ENCODE measurements at places on chromosomes 7 and 10. TPM values are rescaled to one million over a fixed set of nuclear protein-coding genes. Genes with fewer than 3 reads are reported as not detected.
A peak's percentile ranks its signal among the peaks of the same experiment; 100 is the strongest.

GRCh38 chr10:85598646-85599045 is 767.9 kb downstream of the GRID1 start:
- H3K27ac ChIP-seq, result no peak overlapping the region
- no peaks in the 10 kb centered on the region for H3K36me3 ChIP-seq
- no peaks in the 10 kb centered on the region for H3K4me1 ChIP-seq
- H3K4me3 ChIP-seq, result no peak overlapping the region
- DNase-seq, result no peak

PI4K2A gene
- 24.8 TPM for total RNA-seq

FAM131B gene
- 0.73 TPM for total RNA-seq

TMEM225B gene
- total RNA-seq, result 1.0 TPM

DNA sequence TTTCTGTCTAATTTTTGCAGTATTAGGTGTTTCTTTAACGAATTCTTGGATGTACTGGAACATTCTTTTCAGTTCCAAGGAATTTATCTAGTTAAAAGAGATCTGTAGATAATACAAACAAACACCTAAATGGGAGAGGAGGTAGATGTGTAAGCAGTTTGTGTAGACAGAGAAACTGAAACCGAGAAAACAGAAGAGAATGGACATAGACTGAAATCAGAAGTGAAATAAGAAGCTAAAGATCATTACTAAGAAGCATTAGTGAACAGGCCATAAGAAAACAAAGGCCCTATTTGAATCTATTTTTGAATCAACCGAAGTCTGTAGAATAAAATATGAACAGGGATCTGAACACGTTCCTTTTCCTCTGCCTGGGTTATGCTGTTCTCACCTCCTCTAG is 26.5 kb upstream of the TMEM229A start:
- DNase-seq, result no peak
- no peak overlapping the region for H3K27ac ChIP-seq
- no peaks in the 10 kb centered on the region for H3K4me1 ChIP-seq
- H3K4me3 ChIP-seq, result no peak overlapping the region
- H3K27me3 ChIP-seq, result no peaks in the 10 kb centered on the region

GRCh38 chr10:101484175-101484745 is 103.8 kb downstream of the POLL start:
- peaks cover 9% of the 10 kb centered on the region for H3K36me3 ChIP-seq
- no peaks in the 10 kb centered on the region for H3K27me3 ChIP-seq
- H3K4me1 ChIP-seq, result no peaks in the 10 kb centered on the region
- H3K4me3 ChIP-seq, result no peak overlapping the region
- H3K27ac ChIP-seq, result no peak overlapping the region

- no peaks in the 10 kb centered on the region for H3K4me1 ChIP-seq
- no peaks in the 10 kb centered on the region for H3K27me3 ChIP-seq
- H3K4me3 ChIP-seq, result no peak overlapping the region
- no peak overlapping the region for H3K27ac ChIP-seq
Observed at GRCh38 chr7:140726281-140726680, 29.8 kb downstream of the NDUFB2 start.

GSAP gene
- total RNA-seq, result 25.8 TPM

MMD2 gene
- total RNA-seq, result not detected

GRCh38 chr7:30433082-30433481 is 45.5 kb downstream of the NOD1 start:
- H3K27me3 ChIP-seq, result no peaks in the 10 kb centered on the region
- no peaks in the 10 kb centered on the region for H3K36me3 ChIP-seq
- H3K4me3 ChIP-seq, result no peak overlapping the region
- peak overlapping the region; percentile 84 for H3K27ac ChIP-seq
- peak; percentile 56 for DNase-seq
- peaks cover 21% of the 10 kb centered on the region for H3K4me1 ChIP-seq

GRCh38 chr10:48740015-48740707 is 55.5 kb downstream of the WDFY4 start:
- DNase-seq, result no peak
- no peak overlapping the region for H3K4me3 ChIP-seq
- H3K27me3 ChIP-seq, result no peaks in the 10 kb centered on the region
- H3K4me1 ChIP-seq, result no peaks in the 10 kb centered on the region
- no peaks in the 10 kb centered on the region for H3K36me3 ChIP-seq

GRCh38 chr10:131313377-131313776 is 1.9 kb upstream of the TCERG1L start:
- no peak overlapping the region for H3K4me3 ChIP-seq
- peaks cover 71% of the 10 kb centered on the region for H3K27me3 ChIP-seq
- no peak for DNase-seq
- H3K36me3 ChIP-seq, result no peaks in the 10 kb centered on the region
- no peaks in the 10 kb centered on the region for H3K4me1 ChIP-seq

AS3MT gene
- total RNA-seq, result 3.7 TPM

DNA sequence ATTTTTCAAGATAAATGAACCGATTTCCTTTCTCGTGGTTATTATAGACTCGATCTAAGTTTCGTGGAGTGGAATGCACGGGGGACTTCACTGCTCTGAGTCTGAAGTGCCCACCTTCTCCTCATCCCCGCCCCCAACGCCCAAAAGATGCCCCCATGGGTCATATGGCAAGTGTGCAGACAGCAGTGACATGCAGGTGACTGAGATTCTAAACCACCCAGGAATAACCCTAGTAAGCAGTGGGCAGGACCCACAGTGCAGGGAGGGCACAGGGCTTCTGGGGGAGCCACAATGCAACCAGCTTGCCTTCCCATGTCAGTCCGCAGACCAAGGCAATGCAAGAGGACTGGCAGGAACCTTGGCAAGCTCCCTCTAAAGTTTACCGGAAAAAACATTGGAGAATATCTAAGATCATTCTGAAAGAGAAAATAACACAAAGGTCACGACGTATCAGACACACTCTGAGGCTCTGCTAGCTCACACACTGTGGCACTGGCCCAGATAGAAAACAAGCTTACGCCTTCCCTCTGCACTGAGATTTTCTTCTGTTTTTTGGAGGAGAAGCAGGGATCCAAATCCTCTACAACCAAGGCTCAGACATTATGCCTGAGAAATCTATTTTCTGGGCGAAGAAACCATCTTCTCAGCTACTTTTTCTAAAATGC is 239.6 kb downstream of the MAD1L1 start:
- H3K36me3 ChIP-seq, result no peaks in the 10 kb centered on the region
- no peaks in the 10 kb centered on the region for H3K27me3 ChIP-seq
- H3K4me3 ChIP-seq, result no peak overlapping the region
- no peak for DNase-seq
- H3K4me1 ChIP-seq, result no peaks in the 10 kb centered on the region

DNA sequence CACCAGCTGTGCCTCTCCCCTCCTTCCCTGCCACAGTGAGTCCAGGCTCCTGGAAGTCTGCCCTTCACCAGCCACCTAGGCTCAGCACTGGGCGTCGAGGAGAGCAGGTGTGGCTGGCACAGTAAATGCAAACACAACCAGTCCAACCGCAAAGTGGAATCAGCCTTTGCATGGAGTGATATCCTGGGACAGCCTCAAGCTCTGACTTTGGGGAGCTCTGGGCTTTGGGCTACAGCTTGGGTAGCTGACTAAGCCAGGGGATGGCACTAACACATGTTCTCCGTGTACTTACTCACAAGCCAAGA is 312.4 kb downstream of the KCNMA1 start:
- DNase-seq, result peak; percentile 62
- no peaks in the 10 kb centered on the region for H3K4me1 ChIP-seq
- H3K27ac ChIP-seq, result no peak overlapping the region
- H3K36me3 ChIP-seq, result no peaks in the 10 kb centered on the region
- no peak overlapping the region for H3K4me3 ChIP-seq

INPP5F gene
- total RNA-seq, result 14.6 TPM

DNA sequence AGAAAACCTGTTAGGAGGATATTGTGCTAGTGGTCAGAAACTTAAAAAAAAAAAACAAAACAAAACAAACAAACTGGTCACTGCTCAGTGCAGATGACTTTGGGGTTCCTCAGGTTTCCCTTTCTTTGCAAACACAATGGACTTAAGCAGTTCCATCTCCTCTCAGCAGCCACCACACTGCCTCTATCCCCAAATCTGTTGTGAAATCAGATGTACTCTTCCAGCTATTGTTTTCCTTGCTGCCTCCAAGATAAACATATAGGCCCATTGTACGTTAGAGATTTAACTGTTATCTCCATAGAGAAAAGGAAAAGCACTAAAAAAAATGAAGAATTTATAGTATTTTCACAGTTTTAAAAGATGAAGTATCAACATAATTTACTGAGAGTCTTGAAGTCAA is 147.1 kb downstream of the MPP7 start:
- H3K4me3 ChIP-seq, result no peak overlapping the region
- H3K27ac ChIP-seq, result no peak overlapping the region
- H3K4me1 ChIP-seq, result no peaks in the 10 kb centered on the region
- DNase-seq, result no peak

NEBL gene
- total RNA-seq, result 313 TPM

GRCh38 chr7:158816271-158816670 is 13.0 kb downstream of the ESYT2 start:
- H3K36me3 ChIP-seq, result no peaks in the 10 kb centered on the region
- H3K4me3 ChIP-seq, result peak overlapping the region; percentile 13
- no peak for DNase-seq
- no peaks in the 10 kb centered on the region for H3K27me3 ChIP-seq
- peak overlapping the region; percentile 98 for H3K27ac ChIP-seq

BTBD16 gene
- total RNA-seq, result 0.29 TPM

GRCh38 chr10:122575776-122576175 is 15.2 kb downstream of the DMBT1 start:
- no peak overlapping the region for H3K4me3 ChIP-seq
- H3K27me3 ChIP-seq, result no peaks in the 10 kb centered on the region
- no peaks in the 10 kb centered on the region for H3K36me3 ChIP-seq

GRCh38 chr10:127918572-127918971 is 11.7 kb downstream of the PTPRE start:
- H3K36me3 ChIP-seq, result no peaks in the 10 kb centered on the region
- H3K27me3 ChIP-seq, result no peaks in the 10 kb centered on the region
- no peak overlapping the region for H3K4me3 ChIP-seq
- no peak for DNase-seq
- H3K4me1 ChIP-seq, result peaks cover 4% of the 10 kb centered on the region
- H3K27ac ChIP-seq, result no peak overlapping the region

DNA sequence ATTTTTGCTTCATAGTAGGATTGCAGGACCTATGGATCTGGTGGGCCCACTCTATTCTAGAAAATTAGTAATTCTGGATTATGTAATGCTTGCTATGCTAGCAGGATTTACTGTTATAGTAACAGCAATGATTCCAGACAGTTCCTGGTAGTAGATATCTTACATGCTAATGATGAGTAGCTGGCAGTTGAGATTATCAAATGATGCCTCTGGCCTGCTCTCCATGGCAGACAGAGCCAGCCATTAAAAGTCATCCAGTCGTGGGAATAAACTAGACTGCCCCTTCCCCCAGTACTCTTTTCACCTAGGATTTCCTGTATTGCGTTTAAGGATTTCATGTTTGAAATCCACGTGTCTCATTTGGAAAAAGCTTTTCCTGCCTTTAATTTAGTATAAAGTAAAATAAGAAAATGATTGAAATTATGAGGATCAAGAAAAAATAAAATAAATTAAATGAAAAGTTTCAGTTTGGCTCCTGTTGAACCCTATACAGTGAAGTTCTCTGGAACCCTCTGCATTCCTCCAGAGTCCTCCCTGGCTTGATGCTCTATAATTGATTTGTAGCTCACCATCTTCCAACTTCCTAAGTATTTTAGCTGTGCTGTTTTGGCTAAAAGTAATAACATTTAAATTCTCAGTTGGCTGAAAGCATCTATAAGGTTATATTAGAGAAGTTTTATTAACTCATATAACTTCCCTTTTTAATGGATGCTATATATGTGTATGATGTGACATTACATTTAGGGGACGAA is 14.6 kb downstream of the UMAD1 start:
- no peaks in the 10 kb centered on the region for H3K27me3 ChIP-seq
- DNase-seq, result no peak
- no peaks in the 10 kb centered on the region for H3K36me3 ChIP-seq
- H3K4me3 ChIP-seq, result no peak overlapping the region

DNA sequence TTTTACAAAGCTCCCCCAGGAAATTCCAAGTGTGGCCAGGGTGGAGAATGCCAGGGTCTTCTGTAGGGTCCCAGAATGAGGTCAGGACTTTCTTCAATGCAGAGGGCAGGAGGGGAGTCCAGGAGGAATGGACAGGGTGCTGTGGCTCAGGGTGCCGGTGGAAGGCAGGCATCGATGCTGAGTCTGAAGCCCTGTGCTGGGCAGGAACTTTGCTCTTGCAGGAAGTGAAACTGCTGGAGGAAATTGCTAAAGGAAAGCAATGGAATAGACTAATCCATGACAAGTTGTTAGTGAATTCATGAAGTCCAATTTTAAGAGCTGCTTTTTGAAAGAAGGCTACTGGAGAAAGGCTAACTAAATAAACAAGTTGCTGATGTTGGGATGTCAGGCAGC is 14.8 kb downstream of the PTPRE start:
- no peaks in the 10 kb centered on the region for H3K27me3 ChIP-seq
- no peaks in the 10 kb centered on the region for H3K36me3 ChIP-seq
- H3K27ac ChIP-seq, result peak overlapping the region; percentile 75
- no peak for DNase-seq

DNA sequence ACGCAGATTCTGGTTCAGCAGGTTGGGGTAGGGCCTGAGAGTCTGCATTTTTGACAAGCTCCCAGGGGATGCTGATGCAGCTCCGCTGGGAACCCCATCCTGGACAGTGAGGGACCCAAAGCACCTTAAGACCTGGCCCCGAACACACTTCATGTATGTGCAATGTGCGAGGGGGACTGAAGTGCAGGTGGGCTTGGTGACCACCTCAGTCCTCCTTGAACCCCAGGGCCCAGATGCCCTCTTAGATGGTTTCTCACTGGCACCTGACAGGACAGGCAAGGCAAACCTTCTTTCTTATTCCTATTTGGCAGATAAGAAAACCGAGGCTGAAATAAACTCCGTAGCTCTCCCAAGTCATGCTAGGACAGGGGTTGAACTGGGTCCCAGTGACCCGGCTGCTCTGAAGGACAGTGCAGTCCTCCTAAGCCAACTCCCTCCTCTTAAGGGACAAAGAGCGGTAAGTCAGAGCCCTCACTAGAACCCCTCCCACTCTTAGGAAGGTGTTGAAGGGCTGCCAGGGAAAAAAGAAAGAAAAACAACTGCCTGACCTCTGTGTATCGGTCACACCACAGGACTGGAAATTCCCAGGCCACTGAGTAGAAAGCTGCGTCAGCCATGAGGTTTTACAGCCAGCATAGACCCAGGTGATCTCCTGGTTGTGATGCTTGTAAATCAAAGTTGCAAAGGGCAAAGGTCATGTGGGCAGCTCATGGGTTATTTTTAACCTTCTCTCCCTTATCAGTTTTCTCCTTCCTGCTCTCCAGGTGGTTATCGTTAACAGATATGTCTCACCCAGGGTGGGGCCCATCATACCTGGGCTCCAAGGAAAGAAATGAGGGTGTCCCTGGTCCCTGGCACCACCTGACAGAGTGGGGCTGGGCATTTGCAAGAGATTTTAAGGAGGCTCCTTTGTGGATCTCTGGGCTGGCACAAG is 90.9 kb upstream of the SMNDC1 start:
- no peaks in the 10 kb centered on the region for H3K4me1 ChIP-seq
- H3K36me3 ChIP-seq, result no peaks in the 10 kb centered on the region
- H3K27ac ChIP-seq, result peak overlapping the region; percentile 45
- H3K27me3 ChIP-seq, result no peaks in the 10 kb centered on the region
- DNase-seq, result peak; percentile 44
- H3K4me3 ChIP-seq, result no peak overlapping the region

GRCh38 chr7:157274991-157275427 is 61.8 kb upstream of the DNAJB6 start:
- no peaks in the 10 kb centered on the region for H3K27me3 ChIP-seq
- no peaks in the 10 kb centered on the region for H3K36me3 ChIP-seq
- H3K4me3 ChIP-seq, result no peak overlapping the region
- no peak for DNase-seq
- peaks cover 4% of the 10 kb centered on the region for H3K4me1 ChIP-seq
- H3K27ac ChIP-seq, result no peak overlapping the region
